ENCODE measurements at places on chromosomes 16 and 17.

GRCh38 chr17:17860766-17861107 is 24.0 kb upstream of the SREBF1 start:
- DNase-seq, result no peak

GRCh38 chr17:56478836-56479447 is 114.6 kb upstream of the NOG start:
- peak; percentile 7 for DNase-seq

DNA sequence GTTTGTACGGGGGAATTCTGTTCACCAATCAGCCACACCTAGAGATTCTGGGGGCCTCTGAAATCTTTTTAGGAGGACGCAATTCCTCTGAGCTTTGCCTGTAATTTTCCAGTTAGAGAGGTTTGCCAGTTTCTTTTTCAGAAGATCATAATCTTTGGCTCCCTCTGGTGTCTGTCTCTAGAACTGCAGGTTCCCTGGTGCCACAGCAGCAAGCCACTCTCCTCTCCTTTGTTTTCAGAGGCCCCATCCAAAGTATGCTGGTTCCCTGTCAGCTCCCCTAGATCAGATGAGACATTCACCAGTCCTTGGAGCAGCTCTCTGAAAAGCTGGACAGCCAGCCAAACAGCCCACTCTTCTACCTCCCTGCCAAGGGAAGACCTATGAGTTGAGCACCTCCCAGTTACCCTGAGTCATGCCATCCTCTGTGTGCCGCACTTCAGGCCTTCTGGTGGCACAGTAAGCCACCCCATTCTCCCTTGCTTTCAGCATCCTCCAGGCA is 36.1 kb downstream of the RNF112 start:
- DNase-seq, result peak; percentile 86

DNA sequence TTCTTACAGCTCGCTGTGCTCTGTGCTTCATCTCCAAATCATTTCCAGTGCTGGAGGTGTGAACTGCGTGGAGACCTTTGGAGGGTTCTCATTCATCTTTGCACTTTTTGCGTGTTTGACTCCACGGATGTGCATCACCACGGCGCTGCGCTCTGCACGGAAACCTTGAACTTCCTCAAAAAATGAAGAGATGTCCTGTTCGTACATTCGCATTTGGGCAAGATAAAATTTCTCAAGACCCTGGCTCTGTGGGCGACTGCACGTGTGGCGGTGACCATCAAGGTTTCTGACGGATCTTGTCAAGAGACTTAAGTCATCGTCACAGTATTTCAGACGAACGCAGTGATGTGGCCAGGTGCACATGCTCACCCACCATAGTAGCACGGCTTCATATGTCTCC is 10.3 kb upstream of the PVALEF start:
- no peak for DNase-seq

GRCh38 chr17:5139458-5139732 is 23.6 kb downstream of the USP6 start:
- no peak for DNase-seq

- DNase-seq, result no peak
Observed at GRCh38 chr17:4472286-4472685, 26.4 kb upstream of the SPNS2 start.

DNA sequence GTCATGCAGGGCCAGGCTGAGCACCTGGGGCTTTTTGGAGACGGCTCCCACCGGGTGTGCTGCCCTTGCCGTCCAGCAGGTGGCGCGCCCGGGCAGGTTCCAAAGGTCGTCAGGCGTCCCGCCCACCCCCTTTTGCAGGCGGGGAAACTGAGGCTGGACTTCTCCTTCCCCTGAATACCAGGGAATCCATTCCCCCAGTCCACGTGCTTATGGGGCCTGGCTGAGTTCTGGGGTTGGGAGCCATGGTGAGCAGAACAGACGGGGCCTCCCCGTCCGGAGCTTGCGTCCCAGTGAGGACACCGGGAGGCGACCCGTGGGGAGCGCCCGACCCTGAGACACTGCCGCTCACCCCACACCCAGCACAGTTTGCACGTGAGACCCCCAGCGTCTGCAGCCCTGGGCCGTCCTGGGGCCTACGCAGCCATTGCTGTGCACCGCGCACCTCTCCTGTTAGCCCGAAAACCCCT is 51.8 kb upstream of the JPH3 start:
- no peak for DNase-seq

- DNase-seq, result no peak
Observed at GRCh38 chr17:47969930-47970724, 786 bp upstream of the CDK5RAP3 start.

- DNase-seq, result no peak
Observed at GRCh38 chr17:77217123-77217522, 76.4 kb downstream of the SEC14L1 start.

DNA sequence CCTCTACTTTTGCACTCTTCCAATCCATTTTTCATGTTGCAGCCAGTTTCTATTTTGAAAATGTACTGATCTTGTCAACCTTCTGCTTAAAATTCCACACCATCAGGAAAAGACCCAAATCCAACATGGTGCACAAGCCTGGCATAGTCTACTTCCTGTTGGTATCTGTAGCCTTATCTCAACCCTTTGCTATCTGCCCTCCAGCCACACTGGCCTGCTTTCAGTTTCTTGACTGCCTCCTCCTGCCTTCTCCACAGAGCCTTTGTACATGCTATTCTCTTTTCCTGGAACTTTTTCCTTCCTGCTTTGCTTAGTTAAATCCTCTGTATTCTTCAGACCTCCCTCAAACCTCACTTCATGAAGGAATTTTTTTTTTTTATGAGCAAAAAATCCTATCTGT is 31.5 kb downstream of the NLRP1 start:
- no peak for DNase-seq

GRCh38 chr17:65079489-65079900 is 23.0 kb upstream of the GNA13 start:
- no peak for DNase-seq

GRCh38 chr16:4109250-4109736 is 6.9 kb downstream of the ADCY9 start:
- DNase-seq, result no peak

DNA sequence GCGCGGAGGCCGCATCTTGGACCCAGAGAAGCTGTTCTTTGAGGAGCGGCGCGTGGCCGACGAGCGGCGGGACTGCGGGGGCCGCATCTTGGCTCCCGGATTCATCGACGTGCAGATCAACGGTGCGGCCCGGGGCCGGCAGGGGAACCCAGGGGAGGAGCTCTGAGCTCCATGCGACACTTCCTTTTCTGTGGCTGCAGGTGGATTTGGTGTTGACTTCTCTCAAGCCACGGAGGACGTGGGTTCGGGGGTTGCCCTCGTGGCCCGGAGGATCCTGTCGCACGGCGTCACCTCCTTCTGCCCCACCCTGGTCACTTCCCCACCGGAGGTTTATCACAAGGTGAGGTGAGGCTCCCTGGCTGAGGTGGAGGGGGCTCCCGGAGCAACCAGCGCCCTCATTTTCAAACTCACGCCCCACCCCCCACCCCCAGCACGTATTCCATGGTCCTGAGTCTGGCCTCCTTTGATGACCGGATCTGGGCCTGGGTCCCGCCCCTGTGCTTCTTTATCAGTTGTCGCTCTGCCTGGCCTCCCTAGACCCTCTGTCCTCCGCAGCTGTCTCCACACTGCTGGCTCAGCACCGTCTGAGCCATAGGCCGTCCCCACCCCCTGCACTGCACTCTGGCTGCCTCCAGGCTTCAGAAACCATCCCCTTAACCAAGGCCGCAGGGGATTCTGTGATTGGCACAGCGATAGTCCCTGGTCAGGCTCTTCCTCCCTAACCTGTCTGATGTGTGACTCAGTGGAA is 787 bp downstream of the AMDHD2 start:
- no peak for DNase-seq

DNA sequence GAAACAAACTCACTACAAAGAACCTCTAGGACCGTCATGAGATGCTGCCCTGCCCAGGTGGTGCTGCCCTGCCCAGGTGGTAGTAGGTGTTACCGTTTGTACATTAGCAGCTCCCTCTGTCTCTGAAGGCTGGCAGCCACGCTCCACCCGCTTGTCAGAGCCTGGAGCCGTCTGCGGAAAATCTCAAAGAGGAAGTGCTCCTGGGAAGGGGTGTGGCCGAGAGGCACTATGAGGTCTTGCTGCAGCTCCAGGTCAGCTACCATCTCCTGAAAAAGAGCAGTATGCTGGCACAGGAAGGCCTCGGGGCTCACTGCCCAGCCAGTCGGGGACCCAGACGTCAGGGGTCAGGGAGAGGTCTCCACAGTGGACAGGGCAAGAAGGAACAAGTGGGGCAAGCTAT is 28.3 kb downstream of the ZNF276 start:
- no peak for DNase-seq

GRCh38 chr16:30570636-30571444 is 674 bp downstream of the ZNF688 start:
- peak; percentile 58 for DNase-seq

GRCh38 chr17:45905814-45906213 is 11.5 kb downstream of the MAPT start:
- peak; percentile 92 for DNase-seq

GRCh38 chr17:57701124-57701523 is 44.0 kb downstream of the CCDC182 start:
- DNase-seq, result no peak

GRCh38 chr16:77402118-77402517 is 32.7 kb downstream of the ADAMTS18 start:
- DNase-seq, result no peak

DNA sequence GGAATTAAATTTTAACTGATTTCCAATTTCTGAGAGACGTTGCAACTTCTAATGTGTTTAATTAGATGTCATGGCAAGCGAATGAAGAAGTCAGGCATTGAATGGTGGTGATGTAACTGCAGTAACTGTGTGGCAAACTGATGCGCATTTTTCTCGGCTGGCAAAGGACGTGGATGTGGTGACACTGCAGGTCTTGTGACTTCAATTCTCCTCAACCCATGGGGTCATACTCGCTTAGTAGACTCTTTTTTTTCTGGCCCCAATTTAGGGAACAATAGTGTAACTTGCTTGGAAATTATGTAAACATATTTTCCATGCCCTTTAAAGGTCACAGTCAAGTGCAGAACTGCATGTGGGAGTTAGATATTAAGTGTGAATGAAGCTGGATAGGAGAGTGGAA is 1.9 kb upstream of the FAM20A start:
- DNase-seq, result no peak

DNA sequence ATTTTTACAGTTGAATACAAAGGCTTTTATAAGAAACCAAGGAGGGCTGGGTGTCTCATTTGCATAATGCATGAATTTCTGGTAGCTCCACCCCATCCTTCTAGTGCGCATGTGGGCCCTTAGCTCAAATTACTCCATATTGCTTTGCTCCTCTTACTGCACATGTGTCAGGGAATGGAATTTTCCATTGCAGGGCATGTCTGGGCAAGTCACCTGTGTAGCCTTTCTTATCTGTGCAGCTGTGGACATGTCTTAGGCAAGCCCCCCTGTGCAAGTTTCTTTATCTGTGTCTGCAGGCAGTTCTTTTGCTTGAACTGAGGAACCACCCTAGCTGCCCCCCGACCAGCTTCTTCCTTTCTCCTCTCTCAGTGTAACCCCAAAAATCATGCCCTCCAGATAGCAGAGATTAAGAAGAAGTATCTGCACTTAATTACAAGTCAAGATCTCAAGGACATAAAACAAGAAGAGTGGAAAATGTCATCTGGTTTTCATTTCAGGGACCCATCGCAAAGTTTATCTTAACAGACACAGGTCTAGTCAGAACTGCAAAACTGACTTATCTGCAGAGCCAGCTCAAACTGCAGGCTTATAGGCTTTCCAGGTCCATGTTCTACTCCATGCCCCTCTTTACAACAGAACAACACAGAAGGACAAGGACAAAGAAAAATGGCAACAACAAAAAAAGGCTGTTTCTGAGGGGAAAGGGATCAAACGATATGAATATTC is 137.9 kb upstream of the HS3ST4 start:
- DNase-seq, result peak; percentile 4

DNA sequence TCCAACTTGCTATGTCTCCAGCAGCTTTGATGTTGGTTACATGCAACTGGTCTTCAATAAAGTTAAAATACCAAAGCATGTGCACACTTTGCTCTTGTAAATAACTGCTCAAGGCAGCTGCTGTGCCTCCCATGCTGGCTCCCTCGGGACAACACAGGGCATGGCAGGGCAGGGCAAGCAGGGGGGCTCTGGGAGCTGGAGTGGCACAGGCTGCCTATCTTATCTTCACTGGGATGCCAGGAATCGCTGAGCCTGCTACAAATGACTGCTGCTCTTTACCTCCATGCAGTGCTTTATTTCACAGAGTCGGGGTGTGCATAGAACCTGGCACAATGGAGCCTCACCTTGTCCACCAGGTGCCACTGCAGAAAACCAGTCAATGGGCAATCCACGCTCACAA is 21.8 kb downstream of the PEMT start:
- DNase-seq, result peak; percentile 73

DNA sequence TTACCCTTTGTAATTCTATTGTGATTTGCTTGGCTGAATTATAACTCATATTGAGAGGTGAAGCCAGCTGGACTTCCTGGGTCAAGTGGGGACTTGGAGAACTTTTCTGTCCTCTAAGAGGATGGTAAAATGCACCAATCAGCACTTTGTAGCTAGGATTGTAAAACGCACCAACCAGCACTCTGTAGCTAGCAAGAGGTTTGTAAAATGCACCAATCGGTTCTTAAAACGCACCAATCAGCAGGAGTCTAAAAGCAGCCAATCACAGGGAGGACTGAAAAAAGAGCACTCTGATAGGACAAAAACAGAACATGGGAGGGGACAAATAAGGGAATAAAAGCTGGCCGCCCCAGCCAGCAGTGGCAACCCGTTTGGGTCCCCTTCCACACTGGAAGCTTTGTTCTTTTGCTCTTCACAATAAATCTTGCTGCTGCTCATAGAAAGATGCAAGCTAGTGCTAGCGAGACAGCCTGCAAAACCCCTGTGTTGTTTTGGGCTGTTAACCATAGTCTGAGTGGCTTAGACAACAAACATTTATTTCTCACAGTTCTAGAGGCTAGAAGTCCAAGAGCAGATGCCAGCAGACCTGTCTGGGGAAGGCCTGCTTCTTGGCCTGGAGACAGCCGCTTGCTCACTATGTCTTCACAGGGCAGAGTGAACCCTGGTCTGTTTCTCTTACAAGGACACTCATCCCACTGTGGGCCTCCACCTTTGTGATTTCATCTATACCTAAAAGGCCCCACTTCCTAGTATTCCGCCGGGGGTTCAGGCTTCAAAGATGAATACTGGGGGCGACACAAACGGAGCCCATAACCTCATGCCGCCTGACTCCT is 39.0 kb upstream of the CRISPLD2 start:
- no peak for DNase-seq

DNA sequence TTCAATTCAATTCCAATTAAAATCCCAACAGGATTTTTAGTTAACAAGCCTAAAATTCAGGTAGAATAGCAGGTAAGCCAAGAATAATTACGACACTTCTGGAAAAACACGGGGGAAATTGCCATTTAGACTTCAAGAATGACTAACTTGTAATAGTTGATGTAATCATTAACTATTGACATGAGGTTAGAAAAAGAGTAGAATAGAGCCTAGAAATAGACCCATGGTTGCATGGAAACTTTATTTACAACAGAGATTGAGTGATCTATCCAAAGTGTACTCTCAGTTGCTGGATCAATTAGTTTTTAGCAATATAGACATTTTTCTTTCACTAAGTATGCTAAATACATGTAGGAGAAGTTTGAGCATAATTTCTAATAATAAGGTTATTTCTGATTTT is 3.6 kb upstream of the SLC13A5 start:
- DNase-seq, result no peak

- no peak for DNase-seq
Observed at GRCh38 chr16:83701494-83701893, 106.3 kb upstream of the HSBP1 start.

- no peak for DNase-seq
Observed at GRCh38 chr16:75272097-75272551, 20.7 kb upstream of the BCAR1 start.

GRCh38 chr16:66634527-66635196 is 30.2 kb downstream of the CMTM3 start:
- DNase-seq, result no peak

- no peak for DNase-seq
Observed at GRCh38 chr17:27295945-27296344, 2.0 kb downstream of the WSB1 start.

Data from NCI-H2171 treated with DMSO at 0.1 percent for 48 hours (cell line).